T-helper 9 cell (primary cell): ENCODE measurements at places on chromosomes 16 and 17.

- no peak for DNase-seq
Measured at GRCh38 chr17:44304651-44305050, 3.8 kb upstream of the RUNDC3A start.

GRCh38 chr17:31753011-31753410 lies 106.0 kb downstream of the COPRS start:
- DNase-seq: no peak

DNA sequence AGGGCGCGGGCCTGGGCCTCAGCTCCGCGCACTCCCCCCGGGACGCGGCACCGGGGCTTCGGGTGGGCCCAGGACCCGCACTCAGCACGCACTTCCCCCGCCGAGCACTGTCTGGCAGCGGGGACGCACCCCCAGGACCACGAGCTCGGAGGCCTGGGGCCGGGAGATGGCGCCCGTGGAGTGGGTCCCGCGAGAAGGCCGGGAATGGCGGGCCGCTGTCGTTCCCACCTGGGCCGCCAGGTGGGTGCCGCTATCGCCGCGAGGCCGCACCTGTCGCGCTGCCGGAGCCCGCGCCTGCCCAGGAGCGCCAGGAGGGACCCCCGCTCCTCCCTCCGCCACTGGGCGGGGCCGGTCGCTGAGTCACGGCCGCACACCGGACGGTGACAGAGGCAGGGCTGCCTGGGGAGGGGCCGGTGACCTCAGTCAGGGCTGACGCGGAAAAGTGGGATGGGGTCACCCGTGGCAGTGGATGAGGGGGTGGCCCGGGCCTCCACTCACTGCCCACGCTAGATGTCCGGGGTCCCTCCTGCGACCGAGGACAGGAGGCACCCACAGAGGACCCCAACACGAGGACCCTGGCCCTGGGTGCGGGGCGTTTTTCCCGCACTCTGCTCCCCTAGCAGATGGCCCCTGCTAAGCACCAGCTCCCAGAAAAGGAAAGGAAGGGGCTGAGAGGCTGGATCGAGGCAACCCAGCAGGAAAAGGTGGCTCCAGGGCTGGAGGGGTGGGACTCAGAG lies 6.9 kb upstream of the ACTG1 start:
- DNase-seq: peak; percentile 65

GRCh38 chr16:10069374-10069773 lies 112.9 kb downstream of the GRIN2A start:
- DNase-seq: no peak

DNA sequence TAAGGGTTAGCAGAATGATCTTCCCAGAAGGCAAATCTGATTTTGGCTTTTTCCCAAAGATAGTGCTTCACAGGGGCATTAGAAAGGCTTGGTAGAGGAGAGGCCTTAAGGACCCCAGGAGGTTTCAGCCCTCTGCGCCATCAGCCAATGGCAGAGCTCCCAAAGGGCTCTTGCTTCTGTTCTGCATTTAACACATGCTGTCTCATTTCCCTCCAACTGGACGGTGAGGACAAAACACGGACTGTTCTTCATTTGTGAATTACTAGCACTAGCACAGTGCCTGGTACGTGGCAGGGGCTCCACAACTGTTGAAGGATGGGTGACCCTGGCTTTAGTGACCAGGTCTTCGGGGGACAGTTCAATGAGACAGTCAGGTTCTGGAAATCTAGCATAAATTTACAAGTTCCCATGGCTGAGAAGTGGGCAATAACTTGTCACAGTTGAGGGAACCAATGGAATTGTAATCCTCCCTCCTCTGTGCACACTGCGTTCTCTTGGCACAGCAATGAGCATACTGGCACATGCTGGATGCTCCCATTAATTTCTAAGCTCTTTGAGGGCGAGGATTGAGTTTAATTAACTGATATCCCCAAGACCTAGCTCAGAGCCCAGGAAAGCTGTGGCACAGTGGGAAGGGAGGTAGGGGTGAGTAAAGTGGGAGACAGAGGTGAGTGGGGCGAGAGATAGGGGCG lies 45.4 kb downstream of the COG7 start:
- DNase-seq: no peak

DNA sequence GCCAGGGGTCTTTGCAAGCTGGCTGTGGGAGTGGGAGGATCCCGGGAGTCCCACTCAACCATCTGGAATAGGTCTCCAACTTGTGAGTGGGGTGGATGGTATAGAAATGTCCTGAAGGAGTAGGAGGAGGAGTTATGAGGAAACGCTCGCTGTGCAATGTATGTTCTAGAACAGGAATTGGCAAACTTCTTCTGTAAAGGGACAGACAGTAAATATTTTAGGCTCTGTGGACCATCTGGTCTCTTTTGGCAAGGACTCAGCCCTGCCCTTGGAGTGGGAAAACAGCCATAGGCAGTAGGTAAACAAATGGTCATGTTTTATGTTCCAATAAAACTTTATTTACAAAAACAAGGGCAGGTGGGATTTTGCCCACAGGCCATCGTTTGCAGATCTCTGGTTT lies 149.2 kb downstream of the NPIPB5 start:
- DNase-seq: no peak

- peak; percentile 10 for DNase-seq
Measured at GRCh38 chr17:74566132-74566753, 1.1 kb downstream of the CD300H start.

DNA sequence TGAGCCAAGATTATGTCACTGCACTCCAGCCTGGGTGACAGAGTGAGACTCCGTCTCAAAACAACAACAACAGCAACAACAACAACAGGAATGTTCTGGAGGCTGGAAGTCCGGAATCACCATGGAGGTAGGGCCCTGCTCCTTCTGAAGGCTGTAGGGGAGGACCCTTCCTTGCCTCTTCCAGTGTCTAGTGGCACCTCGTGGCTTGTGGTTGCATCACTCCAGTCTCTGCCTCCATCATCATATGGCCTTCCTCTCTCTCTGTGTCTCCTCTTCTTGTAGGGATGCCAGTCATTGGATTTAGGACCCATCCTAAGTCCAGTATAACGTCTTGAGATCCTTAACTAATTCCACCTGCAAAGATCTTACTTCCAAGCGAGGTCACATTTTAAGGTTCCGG lies 14.0 kb downstream of the NAGPA start:
- no peak for DNase-seq

GRCh38 chr17:1331708-1332107 lies 52.2 kb downstream of the TRARG1 start:
- no peak for DNase-seq

DNA sequence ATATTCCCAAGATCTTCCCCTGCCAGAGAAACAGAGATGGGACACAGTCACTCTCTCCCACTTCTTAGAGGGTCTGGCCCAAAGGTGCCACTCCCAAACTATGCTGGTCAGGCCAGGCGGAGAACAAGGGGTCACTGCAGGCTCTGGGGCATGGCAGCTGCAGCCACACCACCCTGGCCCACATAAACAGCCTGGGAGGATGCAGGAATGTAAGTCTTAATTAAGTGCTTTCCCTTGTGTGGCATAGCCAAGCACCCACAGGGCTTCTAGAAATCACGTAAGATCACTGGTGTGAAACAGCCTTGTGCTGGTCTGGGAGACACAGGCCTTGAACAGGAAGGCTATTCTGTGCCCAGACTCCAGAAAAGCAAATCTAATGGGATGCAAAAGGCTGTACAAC lies 31.5 kb downstream of the ABCC12 start:
- no peak for DNase-seq

DNA sequence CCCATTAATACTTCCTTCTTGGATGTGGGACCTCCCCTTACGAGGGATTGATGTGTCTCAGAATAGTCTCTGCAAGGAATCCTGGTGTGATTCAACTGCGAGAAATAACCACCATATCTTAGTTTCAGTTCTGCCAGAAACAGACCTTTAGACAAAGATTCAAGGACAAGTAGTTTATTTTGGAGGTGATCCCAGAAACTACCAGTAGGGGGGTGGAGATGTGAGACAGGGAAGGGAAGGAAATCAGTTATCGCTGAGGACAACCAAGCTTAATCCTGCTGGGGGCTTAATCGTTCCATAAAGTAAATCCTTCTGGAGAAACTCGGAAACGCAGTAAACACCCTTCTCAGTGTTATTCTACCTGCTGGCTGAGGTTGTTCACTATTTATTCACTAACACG lies 5.0 kb upstream of the SDR42E1 start:
- DNase-seq: no peak

- DNase-seq: no peak
Measured at GRCh38 chr17:67617304-67617899, 100.3 kb upstream of the NOL11 start.

DNA sequence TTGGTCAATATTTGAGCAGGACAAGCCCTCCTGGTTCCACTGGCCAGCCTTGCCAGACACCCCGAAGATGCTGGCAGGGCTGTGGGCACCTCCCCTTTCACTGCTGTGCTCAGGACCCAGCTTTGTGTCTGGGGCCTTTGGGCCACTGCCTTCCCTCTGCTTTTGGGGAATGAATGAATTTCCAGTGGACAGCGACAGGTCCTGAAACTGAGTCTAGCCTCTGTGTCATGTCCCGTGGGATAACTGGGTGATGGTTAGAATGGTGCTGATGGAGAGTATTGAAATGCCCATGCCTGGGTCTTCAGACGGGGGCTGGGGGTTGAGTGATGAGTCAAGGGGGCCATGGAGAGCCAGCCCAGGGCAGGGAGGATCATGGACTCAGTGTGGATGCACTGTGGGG lies 135.8 kb downstream of the FOXL1 start:
- no peak for DNase-seq

DNA sequence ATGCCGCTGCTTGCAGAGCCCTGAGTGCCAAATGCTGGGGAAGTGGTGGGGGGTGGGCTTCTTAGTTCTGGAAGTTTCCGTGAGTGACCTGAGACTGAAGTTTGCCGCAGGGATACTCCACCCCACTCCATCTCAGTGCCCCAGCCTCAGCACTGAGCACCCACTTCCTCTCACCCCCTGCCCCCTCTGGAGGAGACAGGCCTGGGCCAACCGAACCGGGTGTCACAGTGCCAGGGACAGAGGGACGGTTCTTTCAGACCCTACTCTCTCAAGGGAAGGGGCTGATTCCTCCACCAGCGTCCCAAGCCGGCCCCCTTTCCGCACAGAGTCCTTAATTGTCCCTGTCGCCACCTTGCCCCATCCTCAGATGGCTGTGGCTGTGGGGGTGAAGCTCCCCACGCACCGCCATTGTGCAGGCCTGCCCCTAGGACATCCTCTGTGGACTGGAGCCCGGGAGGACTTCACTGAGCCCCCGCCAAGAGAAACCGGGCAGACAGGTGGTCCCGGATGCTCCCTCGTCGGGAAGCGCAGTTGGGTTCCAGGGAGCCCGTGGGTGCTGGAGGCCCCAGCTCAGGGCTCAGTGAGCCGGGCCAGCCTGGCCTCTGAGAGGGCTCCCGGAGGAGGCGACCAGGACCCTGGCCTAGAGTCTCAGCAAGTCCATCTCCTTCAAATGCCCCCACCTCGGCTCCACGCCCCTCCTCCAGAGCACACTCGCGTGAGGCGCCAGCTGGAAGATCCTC lies 1.6 kb upstream of the KREMEN2 start:
- DNase-seq: no peak

- no peak for DNase-seq
Measured at GRCh38 chr17:35804658-35805192, 4.6 kb upstream of the TAF15 start.

- DNase-seq: no peak
Measured at GRCh38 chr16:27323781-27324561, 10.2 kb downstream of the IL4R start.

DNA sequence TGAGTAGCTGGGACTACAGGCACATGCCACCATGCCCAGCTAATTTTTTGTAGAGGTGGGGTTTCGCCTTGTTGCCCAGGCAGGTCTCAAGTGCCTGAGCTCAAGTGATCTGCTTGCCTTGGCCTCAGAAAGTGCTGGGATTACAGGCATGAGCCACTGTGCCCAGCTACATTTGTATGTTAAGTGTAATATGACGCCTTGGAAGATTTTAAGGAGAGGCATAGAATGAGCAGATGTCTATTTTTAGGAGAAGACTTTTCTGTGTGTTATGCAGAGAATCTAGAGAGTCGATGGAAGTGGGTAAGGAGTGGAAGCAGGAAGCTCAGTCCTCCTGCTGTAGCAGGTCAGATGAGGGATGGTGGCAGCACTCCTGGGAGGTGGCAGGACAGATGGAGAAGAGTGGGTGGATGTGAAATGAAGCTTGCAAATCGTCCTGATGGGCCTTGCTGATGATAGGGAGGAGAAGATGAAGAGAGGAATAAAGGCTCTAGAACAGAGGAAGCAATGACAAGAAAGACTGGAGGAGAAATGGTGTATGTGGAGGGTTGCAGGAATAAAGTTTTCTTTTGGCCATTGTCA lies 125.3 kb downstream of the SHISA6 start:
- DNase-seq: no peak

DNA sequence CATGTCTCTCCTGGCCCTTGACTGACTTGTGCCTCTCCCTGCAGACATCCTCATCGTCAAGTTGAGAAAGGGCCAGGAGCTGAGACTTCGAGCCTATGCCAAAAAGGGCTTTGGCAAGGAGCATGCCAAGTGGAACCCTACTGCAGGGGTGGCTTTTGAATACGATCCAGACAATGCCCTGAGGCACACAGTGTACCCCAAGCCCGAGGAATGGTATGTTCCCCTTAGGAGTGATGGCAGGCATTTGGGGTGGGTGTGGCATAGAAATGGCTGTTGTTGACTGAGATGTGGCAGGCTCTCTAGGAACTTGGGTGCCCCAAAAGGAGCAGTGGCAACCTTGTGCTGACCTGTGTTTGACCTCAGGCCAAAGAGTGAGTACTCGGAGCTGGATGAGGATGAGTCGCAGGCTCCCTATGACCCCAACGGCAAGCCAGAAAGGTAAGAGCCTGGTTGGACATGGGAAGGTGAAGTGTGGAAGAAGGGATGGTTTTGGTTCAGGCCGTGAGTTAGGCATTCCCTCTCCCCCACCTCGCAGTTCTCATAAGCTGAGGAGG lies 7.5 kb downstream of the POLR2C start:
- DNase-seq: no peak

DNA sequence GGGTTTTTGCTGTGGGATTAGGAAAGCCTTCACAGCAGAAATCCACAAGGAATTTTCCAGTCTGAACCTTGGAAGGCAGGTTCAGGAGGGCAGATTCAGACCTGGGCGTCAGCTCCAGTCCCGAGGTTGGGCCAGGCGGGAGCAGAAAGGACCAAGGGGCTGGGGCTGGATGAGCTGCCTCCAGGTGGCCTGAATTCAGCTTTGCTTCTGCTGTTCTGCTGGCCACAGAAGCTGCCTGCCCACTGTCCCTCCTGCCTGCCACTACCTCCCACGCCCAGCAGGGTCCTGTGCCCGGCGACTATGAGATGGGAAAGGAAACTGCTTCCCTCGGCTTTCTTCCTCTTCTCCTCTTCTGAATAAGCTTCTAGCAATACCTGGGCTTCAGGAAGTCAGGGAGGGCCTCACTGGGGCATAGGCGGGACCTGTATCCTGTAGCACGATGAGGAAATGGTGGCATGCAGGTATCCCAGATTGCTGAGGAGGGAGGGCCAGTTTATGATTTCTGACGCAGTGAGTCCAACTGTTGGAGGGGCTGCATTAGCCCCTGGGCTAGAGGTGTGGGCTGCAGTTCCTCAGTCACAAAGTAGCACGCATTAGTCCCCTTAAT lies 18.4 kb downstream of the TBX4 start:
- DNase-seq: no peak

- DNase-seq: no peak
Measured at GRCh38 chr17:81254955-81255717, 16.0 kb downstream of the NDUFAF8 start.
